HFFc6 (cell line): ENCODE measurements at places on chromosomes 11 and 22. TPM values are rescaled to one million over a fixed set of nuclear protein-coding genes. Genes with fewer than 3 reads are reported as not detected.

Gene TEX54
- not detected in 3 replicates for total RNA-seq

Gene FAM111B
- 6.6 and 11.9 TPM in 2 replicates for total RNA-seq

Gene WBP2NL
- not detected in 2 replicates for total RNA-seq

GRCh38 chr11:113664981-113665710, 41.0 kb downstream of the TMPRSS5 start:
- DNase-seq: no peak
- H3K27ac ChIP-seq: no peak overlapping the region
- peaks cover 9% of the 10 kb centered on the region for H3K27me3 ChIP-seq
- no peak overlapping the region for H3K4me3 ChIP-seq
- no peaks in the 10 kb centered on the region for H3K4me1 ChIP-seq
- no peaks in the 10 kb centered on the region for H3K36me3 ChIP-seq

- no peak overlapping the region for H3K27ac ChIP-seq
- H3K36me3 ChIP-seq: no peaks in the 10 kb centered on the region
- peaks cover 17% of the 10 kb centered on the region for H3K4me1 ChIP-seq
- no peak for DNase-seq
- peaks cover 3% of the 10 kb centered on the region; the same call in 1 of the 2 replicates for H3K27me3 ChIP-seq
Measured at GRCh38 chr11:86234831-86235461, 9.6 kb upstream of the EED start.

GRCh38 chr11:130631119-130631518, 182.7 kb downstream of the ADAMTS15 start:
- H3K36me3 ChIP-seq: no peaks in the 10 kb centered on the region
- H3K27me3 ChIP-seq: no peaks in the 10 kb centered on the region
- peak overlapping the region; percentile 20; the same call in 1 of the 2 replicates for H3K4me3 ChIP-seq
- peaks cover 61% of the 10 kb centered on the region for H3K4me1 ChIP-seq
- peak overlapping the region; percentile 69 for H3K27ac ChIP-seq

Gene PATE4
- not detected in 3 replicates for total RNA-seq

DNA sequence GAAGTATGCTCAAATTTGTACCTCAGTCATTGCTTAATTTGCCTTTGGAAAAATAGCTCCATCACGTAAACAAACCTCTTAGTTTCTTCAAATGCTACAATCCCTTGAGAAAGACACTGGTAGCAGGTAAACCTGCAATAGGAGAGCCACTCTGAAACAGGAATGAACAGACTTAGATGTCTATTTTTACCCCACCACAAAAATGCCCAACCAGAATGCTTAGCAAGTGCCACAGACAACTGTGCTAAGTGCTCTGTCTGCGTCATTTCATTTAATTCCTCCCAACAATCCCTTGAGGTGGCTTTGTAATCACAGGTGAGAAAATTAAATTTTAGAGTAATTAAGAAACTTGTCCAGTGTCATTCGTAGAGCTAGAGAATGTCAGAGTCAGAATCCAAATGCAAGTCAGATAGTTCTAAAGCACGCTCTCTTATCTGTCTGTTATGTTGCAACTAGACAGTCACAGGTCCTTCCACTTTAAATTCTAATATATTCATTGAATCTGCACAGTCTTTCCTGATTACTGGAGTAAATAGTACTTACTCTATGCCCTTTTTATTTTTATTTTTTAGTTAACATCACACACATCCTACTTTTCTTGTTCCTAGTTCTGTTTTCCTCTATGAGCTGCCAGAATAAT, 89.0 kb upstream of the GRIA4 start:
- H3K4me3 ChIP-seq: no peak overlapping the region
- no peaks in the 10 kb centered on the region for H3K4me1 ChIP-seq
- no peaks in the 10 kb centered on the region for H3K36me3 ChIP-seq
- H3K27me3 ChIP-seq: no peaks in the 10 kb centered on the region; the same call in 1 of the 2 replicates

- DNase-seq: no peak
- H3K27me3 ChIP-seq: peaks cover 1% of the 10 kb centered on the region; the same call in 1 of the 2 replicates
- H3K4me1 ChIP-seq: peaks cover 9% of the 10 kb centered on the region
- no peaks in the 10 kb centered on the region for H3K36me3 ChIP-seq
- no peak overlapping the region for H3K27ac ChIP-seq
Measured at GRCh38 chr11:88203604-88204003, 28.4 kb upstream of the RAB38 start.

DNA sequence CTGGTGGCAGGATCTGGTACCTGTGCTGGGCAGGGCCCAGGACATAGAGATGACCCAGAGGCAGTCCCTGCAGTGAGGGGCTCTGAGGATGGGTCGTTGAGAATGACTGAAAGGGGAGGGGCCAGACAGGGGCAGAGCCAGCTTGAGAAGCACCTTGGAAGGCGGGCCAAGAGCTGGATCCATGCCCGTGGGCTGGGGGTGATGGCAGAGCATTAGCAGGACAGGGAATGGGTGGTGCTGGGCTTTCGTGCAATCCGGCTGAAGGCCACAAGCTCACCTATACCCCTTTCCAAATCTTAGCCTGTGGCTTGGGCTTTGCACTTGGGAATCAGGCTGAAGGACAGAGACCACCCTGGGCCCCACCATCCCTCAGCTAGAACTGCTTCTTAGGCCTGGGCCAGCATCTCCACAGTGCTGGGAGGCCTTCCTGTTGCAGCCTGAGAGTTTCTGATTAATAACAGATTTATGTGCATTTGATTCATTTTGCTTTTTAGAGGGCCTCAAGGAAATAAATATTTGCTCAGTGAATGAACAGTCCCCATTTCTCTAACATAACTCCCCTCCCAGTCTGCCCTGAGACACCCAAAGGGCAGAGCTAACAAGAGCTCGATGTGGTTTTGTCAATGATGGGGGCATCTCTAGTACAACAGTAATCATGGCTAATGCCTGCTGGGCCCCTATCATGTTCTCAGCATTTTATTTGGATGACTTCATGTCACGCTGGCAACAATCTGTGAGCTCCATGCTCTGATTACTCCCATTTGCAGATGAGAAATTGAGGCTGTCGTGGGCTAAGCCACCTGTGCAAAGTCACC, 39.3 kb downstream of the RIBC2 start:
- peaks cover 66% of the 10 kb centered on the region for H3K4me1 ChIP-seq
- peak; percentile 75 for DNase-seq
- peak overlapping the region; percentile 83 for H3K27ac ChIP-seq
- no peaks in the 10 kb centered on the region for H3K36me3 ChIP-seq
- H3K27me3 ChIP-seq: no peaks in the 10 kb centered on the region; the same call in 1 of the 2 replicates

GRCh38 chr11:96481771-96482170, 92.0 kb downstream of the JRKL start:
- no peak overlapping the region for H3K27ac ChIP-seq
- H3K27me3 ChIP-seq: no peaks in the 10 kb centered on the region
- DNase-seq: no peak

Gene OR6T1
- total RNA-seq: not detected in 3 replicates

GRCh38 chr11:70541699-70542098, 143.4 kb downstream of the CTTN start:
- H3K36me3 ChIP-seq: peaks cover 22% of the 10 kb centered on the region; the same call in 1 of the 2 replicates
- H3K27me3 ChIP-seq: no peaks in the 10 kb centered on the region; the same call in 1 of the 2 replicates
- DNase-seq: no peak
- H3K27ac ChIP-seq: no peak overlapping the region
- no peak overlapping the region for H3K4me3 ChIP-seq

Gene KIRREL3
- 30.8 and 33.5 TPM in 2 replicates for total RNA-seq

DNA sequence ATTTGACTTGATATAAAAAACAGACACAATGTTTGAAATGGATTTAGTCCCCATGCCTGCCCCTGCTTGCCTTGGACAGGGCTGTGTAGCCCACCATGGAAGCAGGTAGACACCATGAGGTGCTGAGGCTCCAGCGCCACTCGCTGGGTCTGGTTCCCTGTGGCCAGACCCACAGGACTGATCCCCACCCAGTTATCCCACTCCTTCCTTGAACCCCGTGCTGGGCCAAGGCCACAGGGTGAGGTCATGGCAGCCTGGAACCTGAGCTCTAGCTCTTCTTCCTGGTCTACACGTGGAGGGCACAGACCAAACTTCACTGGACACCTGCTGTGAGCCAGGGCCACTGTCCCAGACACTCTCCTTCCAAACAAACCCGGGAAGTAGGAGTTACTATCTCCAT, 42.5 kb downstream of the GAB4 start:
- H3K4me3 ChIP-seq: no peak overlapping the region
- H3K27me3 ChIP-seq: peaks cover 1% of the 10 kb centered on the region
- H3K4me1 ChIP-seq: no peaks in the 10 kb centered on the region

Gene CATSPERZ
- total RNA-seq: not detected in 3 replicates

Gene FOLR3
- 10.6 to 12.7 TPM (median 11.6 TPM) in 3 replicates for total RNA-seq

Gene APOA4
- total RNA-seq: not detected in 3 replicates

GRCh38 chr22:24380220-24380904, 47.0 kb upstream of the ADORA2A start:
- DNase-seq: no peak
- H3K27ac ChIP-seq: peak overlapping the region; percentile 70; the same call in 1 of the 2 replicates
- H3K36me3 ChIP-seq: peaks cover 24% of the 10 kb centered on the region
- H3K4me1 ChIP-seq: peaks cover 26% of the 10 kb centered on the region
- peaks cover 2% of the 10 kb centered on the region; the same call in 1 of the 2 replicates for H3K27me3 ChIP-seq
- H3K4me3 ChIP-seq: peak overlapping the region; percentile 25; the same call in 1 of the 2 replicates
